HFFc6 (cell line): ENCODE measurements at places on chromosomes 2 and 18.

DNA sequence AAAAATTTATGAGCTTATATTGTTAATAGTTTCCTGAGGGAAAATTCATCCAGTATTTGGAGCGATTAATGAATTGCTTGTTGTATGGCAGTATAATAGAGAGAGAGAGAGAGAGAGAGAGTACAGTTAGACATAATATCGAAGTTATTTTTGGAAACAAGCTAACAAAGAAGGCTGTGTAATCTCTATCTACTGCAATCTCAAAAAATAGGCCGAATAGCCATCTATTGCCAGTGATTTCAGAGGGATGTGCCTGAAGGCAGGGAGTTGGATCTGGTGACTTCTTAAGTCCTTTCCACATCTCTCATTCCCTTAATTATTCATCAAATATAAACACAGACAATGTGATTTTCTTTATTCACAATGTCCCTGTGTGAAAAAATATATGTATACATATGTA is 433.1 kb upstream of the RAB12 start:
- no peak for DNase-seq

- DNase-seq: no peak
These were observed 34.9 kb downstream of the LRPPRC start for GRCh38 chr2:43960921-43961320.

DNA sequence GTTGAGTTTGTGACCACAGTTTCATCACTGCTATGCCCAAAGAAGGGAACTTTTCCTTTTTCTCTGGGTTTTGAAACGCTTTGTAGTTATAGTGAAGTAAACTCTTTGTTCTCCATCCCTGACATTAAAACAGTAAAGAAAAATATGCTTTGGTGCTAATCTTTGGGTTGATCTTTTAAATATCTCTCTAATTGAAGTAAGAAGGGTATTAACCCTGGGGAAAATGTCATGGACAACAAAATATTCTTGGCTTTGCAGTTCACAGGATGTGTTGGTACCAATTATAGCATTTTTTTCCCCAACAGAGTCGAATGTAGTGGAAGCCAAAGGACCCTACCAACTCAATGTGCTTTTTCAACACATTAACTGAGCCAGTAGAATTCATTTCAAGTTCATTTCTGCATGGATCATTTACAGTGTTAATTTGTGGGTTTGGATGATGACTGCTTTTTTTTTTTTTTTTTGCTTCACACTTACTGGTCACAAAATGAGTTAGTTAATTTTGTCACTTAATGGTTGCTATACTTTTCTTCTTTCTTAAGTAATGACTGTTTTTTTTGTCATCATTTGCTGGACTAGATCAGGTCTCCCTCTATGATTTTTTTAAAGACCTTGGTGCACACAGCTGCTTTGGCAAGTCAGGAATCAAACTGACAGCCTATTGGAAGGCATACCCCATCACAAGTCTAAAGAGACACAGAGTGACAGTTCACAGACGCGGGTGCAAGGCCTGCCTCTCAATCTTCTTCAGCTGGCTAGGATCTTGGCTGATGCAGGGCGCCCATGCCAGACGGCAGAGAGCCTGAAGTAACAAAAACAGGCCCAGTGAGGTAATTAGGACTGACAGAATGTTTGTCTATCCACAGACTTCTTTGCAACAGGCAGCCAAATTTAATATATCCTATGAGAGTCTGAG is 98.8 kb upstream of the MMADHC start:
- no peak for DNase-seq

DNA sequence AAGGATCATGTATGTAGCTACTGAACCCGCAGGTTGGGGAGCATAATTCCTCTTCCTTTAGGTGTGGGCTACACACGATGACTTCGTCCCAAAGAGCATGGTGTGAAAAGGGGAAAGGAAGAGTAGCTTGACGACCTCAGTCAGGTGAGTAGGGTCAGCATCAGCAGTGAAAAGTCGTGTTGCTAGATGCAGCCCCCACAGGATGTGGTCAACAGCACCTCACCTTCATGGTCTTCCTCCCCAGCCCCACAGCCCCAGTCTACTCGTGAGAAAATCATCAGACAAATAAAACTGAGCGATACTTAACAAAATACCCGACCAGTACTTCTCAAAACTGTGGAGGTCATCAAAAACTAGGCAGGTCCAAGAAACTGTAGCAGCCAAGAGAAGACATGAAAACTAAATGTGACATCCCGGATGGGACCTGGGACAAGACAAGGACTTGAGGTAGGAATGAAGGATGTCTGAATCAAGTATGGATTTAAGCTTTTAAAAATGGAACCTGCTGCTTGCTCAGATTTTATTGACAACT is 77.5 kb upstream of the NFATC1 start:
- no peak for DNase-seq

- DNase-seq: no peak
These were observed 364.1 kb downstream of the SETBP1 start for GRCh38 chr18:45044787-45045186.

DNA sequence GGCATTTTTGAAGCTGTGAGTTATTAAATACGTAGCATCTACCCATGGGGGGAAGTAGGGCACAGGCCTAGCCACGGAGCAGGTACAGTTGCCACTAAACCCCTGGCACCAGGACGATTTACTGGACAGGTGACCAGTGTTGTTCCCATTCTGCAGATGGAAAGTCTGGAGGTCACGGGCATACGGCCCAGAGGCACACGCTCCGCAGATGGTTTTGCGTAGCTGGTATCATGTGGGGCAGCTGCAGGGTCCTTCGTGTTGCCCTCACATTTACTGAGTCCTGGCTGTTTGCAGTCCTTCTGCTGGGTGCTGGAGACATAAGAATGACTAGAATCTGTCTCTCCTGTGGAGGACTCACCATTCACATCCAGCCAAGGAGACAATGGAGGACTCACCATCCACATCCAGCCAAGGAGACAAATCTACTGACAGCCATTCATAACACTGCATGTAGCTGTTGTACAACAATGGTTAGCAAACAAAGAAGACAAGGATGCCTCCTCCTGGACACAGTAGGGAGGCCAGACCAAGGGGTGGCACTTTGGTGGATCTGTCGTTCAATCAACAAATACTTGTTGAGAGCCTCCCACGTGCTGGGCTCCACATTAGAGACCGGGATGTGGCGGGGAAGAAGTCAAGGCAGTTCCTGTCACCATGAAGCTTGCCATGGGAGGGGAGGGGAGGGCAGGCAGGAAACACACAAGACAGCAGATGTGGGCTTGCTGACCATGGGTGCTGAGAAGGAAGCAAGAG is 24.9 kb downstream of the TWIST2 start:
- DNase-seq: no peak

GRCh38 chr18:23694637-23695430 is 5.6 kb downstream of the LAMA3 start:
- DNase-seq: no peak

- DNase-seq: peak; percentile 87
These were observed 201.1 kb upstream of the FBXO11 start for GRCh38 chr2:48107326-48107925.

DNA sequence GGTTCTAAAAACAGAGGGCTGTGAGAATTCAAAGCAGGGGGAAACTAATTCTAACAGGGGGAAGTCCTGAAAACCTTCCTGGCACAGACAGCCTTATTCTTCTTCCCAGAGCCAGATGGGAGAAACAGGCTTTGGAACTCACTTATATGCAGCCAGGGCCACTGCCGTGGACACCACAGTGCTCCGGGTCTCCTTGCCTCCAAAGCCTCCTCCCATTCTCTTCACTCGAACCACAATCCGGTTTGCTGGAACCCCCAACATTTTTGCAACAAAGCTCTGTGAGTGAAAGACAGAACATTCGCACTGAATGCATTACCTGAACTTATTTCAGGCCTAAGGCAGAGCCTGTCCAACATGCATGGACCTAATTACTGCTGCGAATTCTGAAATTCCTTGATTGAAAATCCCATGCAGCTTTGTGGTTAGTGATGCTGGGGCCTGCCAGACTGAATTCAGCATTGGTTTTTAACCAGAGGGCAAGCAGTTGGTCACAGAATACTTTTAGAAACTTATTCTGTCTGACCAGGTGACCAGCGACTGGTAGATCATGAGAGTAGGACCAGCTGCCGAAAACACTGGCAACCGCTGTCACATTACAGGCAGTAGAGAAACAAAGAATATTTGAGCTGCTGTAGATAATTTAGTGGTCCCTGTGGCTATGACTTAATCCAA is 48.6 kb downstream of the XDH start:
- no peak for DNase-seq

- DNase-seq: no peak
These were observed 143.3 kb upstream of the LYPD6 start for GRCh38 chr2:149187057-149187456.

- DNase-seq: no peak
These were observed 77.0 kb upstream of the SPOPL start for GRCh38 chr2:138424436-138425140.

GRCh38 chr2:206993396-206993911 is 54.1 kb downstream of the CPO start:
- DNase-seq: peak; percentile 11

DNA sequence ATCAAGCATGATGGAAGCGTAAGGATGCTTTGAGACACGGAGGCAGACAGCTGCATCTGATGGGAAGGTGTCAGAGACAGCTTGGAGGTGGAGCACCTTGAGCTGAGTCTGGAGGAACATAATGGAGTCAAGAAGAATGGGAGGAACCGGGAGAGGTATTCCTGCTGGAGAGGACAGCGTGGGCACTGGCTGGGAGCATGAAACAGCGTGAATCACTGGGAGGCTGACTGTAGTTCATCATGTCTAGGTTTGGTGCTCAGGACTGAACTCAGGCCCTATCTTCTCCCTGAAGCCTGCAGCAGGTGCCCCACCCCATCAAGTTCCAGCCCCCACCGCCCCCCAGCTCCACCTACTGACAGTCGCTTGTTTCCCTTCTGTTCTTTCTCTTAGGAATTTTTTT is 98.6 kb downstream of the TMEM17 start:
- no peak for DNase-seq

DNA sequence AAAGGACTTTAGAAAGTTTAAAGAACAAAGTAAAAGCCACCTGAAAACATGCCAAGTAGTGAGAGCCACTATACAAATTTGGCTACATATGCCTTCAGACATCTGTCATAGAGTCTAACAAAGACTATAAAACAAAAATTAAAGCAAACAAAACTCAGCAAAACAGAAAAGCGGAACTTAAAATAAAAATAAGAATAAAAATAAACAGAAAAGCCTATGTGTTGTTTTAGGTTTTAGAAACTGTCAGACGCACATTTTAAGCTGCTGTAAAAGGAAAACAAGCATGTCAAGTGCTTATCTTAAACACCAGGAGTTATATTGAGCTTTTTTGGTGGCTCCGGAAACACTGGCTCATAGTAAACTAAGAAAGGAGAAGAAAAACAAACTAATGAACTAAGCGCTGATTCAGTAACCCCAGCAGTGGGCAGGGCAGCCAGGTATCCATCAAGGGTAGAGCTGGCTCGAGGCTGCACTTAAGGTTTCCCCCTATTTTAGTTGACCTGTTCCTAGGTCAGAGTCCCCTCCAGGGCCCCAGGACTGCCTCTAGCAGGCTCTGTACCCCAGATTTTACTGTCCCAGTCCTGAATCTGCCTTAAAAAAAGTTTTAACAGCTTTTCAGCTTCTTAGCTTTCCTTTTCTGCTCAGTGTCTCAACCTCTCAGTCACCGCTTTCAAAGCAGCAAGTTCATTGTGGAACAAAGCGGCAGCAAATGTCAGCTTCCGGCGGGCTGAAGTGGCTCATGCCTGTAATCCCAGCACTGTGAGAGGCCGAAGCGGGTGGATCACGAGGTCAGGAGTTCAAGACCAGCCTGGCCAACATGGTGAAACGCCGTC is 15.4 kb upstream of the RMC1 start:
- no peak for DNase-seq
